H4 (cell line): ENCODE measurements at places on chromosomes 3 and 15. TPM values are rescaled to one million over a fixed set of nuclear protein-coding genes. Genes with fewer than 3 reads are reported as not detected.

- DNase-seq: no peak
Measured at GRCh38 chr3:161393803-161394202, 22.5 kb upstream of the SPTSSB start.

GRCh38 chr3:127714866-127715265, 42.1 kb downstream of the ABTB1 start:
- no peak for DNase-seq

Gene TMEM45A
- total RNA-seq: 22.1 and 31.6 TPM in 2 replicates

DNA sequence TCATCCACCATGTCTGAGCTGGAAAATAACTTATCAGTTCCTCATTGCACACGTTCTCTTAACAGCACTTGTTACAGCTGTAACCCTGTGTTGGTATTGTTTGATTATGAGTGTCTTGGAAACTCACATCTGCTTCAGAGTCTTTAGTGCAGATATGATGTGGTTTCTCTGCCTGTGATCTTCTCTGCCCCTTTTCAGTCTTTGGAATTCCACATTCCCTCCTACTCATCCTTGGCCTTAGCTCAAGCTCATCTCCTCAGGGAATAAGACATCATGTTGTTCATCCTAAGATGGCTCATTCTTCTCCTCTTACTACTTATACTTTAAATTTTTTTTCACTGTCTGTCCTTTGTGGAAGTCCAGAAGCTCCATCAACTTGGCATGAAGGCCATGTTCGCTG, 77.7 kb downstream of the SYNPR start:
- DNase-seq: no peak

DNA sequence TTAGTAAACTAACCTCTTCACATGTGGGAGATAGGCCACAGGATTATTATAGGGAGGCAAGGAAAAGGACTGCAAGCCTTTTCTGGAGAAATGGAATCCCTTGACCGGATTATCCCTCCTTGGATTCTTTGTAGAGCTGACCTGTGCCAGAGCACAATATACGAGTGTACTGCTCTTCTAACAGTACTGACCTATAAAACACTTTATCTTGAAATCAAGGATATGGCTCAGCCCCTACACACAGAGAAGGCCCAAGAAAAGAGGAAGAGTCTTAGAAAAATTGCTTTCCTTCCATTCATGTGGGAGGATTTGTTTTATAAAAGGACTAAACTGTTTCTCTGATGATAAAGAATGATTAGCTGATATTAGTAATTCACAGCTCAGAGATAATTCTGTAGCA, 42.2 kb downstream of the DMXL2 start:
- DNase-seq: no peak

DNA sequence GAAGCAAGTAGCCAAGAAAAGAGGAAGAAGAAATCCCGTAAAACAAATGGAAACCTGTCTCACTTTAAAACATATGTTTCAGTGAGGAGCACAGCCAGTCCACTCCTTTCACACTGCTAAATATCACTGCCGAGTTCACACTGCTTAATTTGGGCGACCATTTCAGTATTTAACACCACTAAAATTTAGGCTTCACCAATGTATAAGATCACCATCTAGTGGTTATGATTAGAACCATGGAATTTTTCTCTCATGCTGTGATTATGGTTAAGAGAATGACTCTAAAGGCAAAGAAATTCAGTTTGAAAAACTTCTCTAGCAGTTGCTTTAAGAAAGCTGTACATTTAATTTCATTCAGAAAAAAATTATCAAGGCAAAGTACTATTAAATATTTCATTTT, 16.6 kb downstream of the SLC4A7 start:
- peak; percentile 17 for DNase-seq

- DNase-seq: no peak
Measured at GRCh38 chr3:114139836-114140235, 39.0 kb downstream of the DRD3 start.

DNA sequence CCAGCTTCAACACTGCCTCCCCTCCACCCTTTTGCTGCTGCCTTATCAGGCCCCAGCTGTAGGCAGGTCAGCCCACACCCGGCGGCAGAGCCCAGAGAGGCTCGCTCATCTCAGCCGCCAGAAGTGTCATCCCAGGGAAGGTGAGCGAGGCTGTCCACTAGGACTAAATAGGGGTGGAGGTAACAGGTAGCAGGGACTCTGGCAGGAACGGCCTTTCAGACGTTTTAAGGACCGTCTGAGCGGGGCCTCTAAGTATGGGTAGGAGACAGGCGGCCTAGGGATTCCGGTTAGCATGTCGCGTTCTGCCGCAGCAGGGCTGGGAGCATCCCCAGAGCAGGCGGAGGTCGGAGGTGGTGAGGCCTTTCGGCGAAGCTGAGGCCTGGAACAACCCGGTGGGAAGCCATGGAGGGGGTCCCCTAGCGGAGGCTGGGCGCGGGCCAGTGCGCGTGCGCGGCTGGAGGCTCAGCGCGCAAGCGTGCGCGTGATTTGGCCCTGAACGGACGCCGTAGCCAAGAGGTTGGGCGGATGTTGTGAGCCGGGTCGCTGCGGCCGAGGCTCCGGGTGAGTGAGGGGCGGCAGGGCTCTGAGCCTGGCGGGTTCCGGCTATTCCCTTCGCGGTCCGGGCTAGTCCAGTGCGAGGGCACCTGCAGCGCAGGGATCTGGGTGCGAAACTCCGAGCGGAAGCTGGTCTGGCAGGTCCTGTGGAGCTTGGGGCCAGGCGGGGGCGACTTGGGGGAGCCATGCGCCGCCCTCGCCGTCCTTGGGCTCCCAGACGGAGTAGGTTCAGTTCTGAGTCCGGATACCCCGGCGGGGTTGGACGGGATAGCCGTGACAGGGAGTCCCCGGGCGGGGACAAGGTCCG, at the start of the genes MST1 and RNF123:
Gene MST1 (minus strand): TSS at position 429 of the 862 bp plus-strand sequence. CDS start 783 bp downstream, outside the sequence.
Gene RNF123 (plus strand): TSS at position 512 of the 862 bp plus-strand sequence. CDS start 1,609 bp downstream, outside the sequence.
- DNase-seq: peak; percentile 73

Gene CHRD
- 1.3 and 3.6 TPM in 2 replicates for total RNA-seq

DNA sequence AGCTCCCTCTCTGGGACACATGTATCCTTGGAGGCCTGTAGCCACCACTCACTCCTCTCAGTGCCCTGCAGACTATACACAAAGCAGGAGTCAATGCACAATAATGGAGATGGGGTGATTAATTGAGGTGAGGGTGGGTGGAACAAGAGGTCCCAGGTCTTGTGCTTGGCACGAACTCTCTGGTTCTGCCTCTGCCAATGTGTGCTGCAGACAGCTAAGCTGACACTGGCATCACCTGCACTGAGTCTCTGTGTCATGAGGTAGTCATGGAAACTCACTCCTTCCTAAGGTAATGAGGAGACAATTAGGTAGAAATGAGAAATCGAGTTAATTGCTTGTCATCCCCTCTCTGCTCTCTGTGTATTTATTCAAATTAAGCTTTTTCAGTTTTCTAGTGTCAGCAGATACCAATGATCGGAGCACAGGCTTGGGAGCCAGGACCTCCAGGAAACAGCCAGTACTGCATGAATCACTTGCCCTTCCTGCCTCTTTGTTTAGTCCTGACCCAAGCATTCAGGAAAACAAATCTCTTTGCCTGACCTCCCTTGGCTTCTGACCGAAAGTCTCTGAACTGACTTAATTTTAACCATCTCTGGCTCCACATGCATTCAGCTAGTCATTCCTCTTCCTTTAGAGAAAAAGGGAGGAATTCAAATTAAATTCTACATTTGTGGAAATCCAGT, 56.7 kb downstream of the DRD3 start:
- DNase-seq: peak; percentile 14

GRCh38 chr3:21393683-21394311, 357.2 kb downstream of the ZNF385D start:
- no peak for DNase-seq

DNA sequence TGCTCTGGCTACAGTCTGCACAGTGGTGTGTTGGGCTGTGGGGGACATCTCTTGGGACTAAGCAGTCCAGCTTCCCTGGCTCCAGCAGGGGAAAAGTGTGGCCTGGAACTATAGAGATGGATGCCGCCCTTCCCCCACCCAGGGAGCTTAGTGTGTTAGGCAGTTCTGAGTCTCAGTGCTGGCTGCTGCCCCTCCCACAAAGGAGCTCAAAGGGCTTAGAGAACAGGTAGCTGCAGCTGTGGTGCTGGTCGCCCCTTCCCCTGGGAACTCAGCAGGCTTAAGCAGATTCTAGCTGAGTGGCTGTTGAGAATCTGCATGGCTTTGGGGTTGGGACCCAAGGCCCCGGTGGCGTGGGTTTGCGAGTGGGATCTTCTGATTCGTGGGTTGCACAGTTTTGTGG, 190.8 kb downstream of the PDCD6IP start:
- DNase-seq: no peak

Gene SLC24A5
- total RNA-seq: not detected in 2 replicates

DNA sequence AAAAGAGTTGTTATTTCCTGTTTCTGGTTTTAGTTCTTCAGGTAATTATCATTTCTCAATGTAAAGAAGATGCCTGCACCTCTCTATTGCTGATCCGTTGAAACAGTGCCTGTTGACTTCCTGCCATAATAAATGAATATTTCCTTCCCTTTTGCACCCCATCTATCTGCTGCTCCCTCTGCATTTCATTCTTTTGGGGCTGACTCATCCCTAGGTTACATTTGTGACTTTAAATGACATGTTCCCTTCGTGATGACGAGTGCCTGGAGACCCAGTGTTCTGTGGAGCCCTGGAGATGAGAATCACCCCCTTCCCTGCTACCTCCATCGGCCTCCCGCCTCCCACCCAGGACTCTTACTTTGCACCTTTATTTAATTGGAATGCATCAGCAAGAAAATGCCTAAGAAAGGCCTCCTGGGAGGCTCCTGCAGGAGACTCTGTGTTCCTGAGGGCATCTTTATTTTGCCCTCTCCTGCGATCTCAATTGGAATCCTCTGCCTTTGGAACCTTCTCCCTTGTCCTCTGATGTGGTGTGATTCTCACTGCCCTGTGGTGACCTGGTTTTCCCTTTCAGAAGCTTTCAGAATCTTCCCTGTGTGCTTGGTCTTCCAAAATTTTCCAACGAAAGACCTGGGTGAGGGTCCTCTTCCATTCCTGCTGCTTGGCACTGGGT, 13.7 kb downstream of the LRRK1 start:
- no peak for DNase-seq

DNA sequence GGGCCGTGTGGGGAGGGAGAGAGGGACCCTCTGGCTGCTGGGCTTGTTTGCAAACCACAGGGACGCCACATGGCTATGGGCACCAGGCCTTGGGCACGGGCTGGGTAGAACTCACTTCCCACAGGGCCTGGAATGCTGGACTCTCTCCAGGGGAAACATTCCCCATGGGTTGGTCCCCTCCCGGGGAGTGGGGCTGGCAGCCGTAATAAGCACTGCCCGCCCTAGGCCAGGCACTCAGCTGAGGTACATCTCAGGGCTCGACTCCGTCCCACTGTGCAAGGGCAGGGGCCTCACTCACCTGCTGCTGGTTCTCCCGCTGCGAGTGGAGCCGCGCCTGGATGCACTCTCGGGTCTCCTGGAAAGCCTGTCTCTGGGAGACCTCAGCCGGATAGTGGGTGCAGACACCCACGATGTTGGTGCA, 96.7 kb downstream of the ADCY5 start:
- DNase-seq: no peak

DNA sequence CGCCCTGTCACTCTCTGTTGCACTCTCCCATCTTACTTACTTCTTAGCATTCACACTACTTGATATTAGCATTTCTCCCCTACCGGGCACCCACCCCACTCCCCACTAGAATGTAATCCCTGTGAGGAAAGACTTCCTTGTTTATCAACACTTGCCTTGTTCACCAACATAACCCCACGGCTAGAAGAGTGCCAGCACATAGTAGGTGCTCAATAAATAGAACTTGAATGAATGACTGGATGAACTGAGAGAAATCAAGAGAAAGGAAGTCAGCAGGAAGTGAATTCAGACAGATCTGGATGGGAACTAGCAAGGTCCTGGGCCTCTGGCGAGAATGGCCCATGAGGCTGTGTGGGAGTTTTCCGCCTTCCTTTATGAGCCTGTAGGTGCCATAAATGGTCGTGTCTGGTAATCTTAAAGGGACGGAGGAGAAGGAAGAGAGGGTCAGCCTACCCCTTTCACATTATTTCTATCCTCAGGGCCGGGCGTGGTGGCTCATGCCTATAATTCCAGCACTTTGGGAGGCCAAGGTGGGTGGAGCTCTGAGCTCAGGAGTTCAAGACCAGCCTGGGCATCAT, 42.4 kb upstream of the HERC1 start:
- DNase-seq: no peak

Gene CPN2
- not detected in 2 replicates for total RNA-seq

- no peak for DNase-seq
Measured at GRCh38 chr15:63663906-63664305, 66.7 kb downstream of the FBXL22 start.
